ENCODE measurements at places on chromosomes 6 and 20.

GRCh38 chr6:106206905-106207304 is 118.7 kb downstream of the ATG5 start:
- DNase-seq: no peak

DNA sequence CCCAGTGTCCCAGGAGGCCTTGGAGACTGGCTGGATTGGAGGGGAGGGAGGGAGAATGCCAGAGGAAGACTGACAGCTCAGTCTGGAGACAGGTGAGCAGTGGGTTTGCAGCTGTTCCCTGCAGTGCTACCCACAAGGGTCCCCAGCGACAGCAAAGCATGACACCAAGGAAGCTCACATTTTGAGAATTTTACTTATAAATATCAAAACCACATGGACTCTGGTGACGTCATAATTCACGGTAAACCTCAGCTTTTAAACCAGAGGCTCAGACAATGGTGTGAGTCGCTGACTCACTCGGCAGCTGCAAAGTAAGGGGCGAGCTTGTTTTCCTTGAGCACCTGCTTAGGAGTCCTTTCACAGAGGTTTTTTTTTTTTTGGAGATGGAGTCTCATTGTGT is 65.2 kb downstream of the THBS2 start:
- DNase-seq: no peak

- DNase-seq: no peak
Measured at GRCh38 chr6:145139140-145139850, 596.0 kb downstream of the EPM2A start.

DNA sequence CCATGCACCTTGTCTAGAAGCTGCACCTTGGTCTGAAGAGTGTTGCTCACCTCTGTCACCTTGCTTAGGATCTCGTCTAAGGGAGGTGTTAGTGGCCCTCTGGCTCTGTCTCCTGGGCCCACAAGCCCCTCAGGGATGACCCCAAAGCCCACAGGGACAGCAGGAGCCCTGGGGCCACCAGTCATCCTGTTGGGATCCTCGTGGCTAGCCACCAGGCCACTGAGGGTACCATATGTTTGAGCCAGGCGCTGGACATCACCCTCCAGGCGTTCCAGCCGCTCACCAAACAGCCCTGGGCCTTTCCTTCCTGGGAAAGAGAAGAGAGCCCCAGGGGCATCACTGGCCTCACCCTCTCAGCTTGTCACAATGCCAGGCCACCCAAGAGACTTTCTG is 3.9 kb downstream of the EMILIN3 start:
- DNase-seq: no peak

DNA sequence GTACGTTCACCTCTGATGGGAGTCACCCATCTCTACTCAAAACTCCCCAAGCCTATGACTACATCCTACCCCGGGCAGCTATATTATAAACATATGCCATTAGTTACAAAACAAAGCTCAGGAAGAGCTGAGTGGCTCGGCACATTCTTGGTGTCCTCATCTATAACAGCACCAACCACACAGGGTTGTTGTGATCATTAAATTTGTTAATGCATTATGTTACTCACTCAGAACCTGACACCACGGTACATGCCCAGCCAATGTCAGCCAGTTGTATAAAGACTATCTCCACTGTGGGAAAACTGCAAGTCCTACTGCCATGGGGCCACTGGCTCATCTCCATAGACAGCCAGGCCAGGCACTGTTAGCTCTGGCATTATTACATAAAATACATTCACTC is 7.7 kb downstream of the CDK5RAP1 start:
- DNase-seq: no peak

DNA sequence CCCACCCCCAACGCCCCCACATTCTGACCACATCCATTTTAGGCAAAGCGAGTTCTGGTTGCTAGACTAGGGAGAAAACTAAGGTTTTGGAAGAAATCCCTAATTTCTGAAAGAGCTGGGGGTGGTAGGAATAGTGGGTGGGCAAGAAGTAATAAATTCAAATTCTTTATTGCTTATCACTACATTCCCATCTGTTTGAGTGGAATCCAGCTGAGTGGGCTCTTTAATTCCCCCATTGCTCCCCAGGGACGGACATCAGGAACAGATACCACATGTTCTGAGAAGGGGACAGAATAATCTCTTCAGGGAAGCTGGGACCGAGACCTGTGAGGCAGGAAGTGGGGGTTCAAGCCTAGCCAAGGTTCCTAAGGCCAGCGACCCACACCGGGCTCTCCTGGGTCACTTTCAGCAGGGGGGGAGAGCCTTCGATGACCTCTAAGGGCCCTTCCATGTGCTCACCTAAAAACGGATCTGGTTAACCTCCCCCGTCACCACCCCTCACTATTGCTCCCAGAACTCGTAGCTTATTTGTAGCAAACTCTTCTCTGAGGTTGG is 42.3 kb upstream of the MRPS10 start:
- no peak for DNase-seq

GRCh38 chr20:17617212-17617867 is 47.5 kb downstream of the DSTN start:
- DNase-seq: no peak

GRCh38 chr6:91079969-91080368 is 493.1 kb upstream of the MAP3K7 start:
- no peak for DNase-seq

DNA sequence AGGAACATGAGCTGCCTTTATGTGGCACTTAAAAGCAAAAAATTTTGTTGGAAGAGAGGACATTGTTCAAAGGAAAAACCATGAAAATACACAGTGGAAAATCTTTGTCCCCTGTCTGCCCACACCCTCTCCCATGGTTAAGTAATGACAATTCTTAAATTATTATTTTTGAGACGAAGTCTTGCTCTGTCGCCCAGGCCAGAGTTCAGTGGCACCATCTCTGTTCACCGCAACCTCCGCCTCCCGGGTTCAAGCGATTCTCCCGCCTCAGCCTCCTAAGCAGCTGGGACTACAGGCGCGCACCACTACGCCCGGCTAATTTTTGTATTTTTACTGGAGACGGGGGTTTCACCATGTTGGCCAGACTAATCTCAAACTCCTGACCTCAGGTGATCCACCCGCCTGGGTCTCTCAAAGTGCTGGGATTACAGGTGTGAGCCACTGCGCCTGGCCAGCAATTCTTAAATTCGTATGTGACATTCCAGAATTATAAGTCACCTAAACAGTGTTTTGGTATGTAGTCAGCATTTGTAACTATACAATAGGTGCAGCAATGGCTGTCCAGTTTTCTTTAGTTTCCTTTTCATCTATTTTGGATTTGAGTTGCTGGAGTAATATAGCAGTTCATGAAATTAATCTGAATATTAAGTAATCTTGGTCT is 636 bp upstream of the SSR1 start:
- no peak for DNase-seq

DNA sequence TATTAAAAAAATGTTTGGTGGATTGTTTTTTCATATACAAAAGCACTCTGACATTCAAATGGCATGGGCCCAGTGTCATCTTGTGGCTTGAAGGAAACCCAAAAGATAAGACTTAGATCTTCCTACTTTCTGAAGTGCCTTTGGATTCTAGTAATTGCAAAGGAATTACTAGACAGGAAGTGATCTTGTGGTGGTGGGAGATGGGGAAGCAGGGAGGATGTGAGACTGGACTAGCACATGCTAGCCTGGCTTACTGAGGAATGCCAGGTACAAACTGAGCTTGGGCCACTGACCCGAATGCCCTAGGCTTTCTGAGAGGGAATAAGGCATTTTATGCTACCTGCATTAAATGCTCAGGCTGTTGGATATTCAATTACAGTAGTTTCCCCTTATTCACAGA is 59.0 kb downstream of the AFG1L start:
- no peak for DNase-seq

GRCh38 chr20:57435105-57435497 is 43.9 kb downstream of the RBM38 start:
- no peak for DNase-seq

DNA sequence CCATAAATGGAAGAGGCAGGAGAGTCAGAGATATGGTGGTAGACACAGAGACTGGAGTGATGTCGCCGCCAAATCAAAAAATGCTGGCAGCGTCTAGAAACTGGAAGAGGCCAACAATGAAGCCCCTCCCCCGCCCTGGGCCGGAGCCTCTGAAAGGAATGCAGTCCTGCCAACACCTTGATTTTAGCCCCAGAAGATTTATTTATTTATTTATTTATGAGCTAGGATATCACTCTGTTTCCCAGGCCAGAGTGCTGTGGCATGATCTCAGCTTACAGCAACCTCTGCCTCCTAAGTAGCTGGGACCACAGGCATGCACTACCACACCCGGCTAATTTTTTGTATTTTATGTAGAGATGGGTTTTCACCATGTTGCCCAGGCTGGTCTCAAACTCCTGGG is 82.6 kb upstream of the CCDC167 start:
- no peak for DNase-seq

DNA sequence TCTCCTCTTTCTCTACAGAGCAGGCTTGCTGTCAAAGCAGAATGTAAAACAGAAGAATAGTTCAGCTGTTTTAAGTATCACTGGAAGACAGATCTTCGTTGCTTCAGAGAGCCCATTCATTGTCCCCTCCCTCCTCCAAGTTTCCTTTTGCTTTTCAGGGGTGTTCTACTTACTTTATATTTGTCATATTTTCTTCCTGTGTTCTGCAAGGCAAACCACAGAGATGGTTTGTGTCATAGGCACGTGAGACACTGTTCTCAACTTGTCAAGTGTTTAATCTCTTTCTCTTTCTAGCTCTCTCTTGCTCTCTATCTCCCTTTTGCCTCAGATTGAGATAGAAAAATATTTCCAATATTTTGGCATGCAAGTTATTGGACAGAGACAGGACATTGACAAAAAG is 228.9 kb upstream of the DEFB112 start:
- no peak for DNase-seq

GRCh38 chr20:32261644-32262043 is 15.8 kb upstream of the KIF3B start:
- no peak for DNase-seq

- DNase-seq: no peak
Measured at GRCh38 chr6:148967541-148967956, 220.7 kb downstream of the UST start.

DNA sequence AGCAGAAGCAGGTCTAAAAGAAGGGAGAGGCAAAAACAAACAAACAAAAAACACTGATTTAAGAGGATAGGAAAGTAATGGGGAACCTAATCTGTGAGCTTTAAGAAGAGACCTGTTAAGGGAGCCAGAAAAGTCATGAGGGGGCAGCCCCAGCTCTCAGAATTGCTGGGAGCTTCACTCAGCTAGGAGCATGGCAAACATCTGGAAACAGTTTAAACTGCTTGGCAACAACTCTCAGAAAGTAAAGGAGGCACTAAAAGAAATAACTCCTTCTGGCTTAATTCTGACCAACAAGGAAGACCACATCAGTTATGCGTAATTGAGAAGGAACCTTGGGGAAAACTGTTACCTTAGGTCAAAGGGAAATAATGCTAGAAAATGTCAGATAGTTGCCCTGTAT is 121.4 kb downstream of the LAMP5 start:
- DNase-seq: no peak

- no peak for DNase-seq
Measured at GRCh38 chr6:29596381-29596900, 11.5 kb downstream of the OR2H2 start.

- peak; percentile 54 for DNase-seq
Measured at GRCh38 chr20:37365760-37366638, 20.1 kb downstream of the SRC start.

- DNase-seq: no peak
Measured at GRCh38 chr20:24340933-24341332, 128.5 kb upstream of the SYNDIG1 start.

- DNase-seq: no peak
Measured at GRCh38 chr20:6173481-6173880, 50.7 kb upstream of the FERMT1 start.

DNA sequence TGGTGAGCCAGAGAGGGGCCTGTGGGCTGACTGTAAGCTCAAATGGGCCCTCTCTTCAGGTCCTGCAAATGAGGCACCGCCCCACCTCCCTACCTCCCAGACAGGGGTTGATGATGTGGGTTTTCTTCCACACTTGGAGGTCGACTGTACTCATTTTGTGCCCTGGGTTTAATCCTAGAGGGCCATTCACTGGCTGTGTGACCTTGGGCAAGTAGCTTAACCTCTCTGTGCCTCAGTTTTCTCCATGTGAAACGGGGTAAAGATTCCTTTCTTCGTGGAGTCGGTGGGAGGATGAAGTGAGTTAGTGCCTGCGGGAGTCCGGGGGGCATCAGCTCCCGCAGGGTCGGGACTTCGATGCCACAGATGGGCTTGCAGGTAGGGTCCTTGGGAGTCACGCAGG is 23.9 kb downstream of the ZBP1 start:
- no peak for DNase-seq

GRCh38 chr6:29875257-29875656 is 47.6 kb downstream of the HLA-G start:
- no peak for DNase-seq
